ENCODE measurements at places on chromosomes 1 and 21.

DNA sequence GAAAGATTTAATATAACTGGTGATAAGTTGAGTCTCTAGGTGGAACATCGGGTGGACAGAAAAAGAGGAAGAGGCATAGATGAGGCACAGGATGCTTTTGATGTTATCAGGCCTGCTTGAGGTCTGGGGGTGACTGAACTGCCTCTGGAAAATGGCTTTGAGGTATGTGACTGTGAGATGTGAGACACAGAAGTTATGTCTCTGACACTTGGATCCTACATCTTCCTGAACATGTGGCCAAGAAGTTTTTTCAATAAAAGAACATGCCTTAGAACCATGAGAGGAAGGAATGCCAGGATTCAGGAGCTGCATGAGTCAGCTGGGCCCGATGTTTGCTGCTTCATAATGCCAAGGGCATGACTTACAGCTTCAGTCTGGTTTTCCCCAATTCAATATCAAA, 11.5 kb upstream of the AIM2 start:
- DNase-seq = no peak

DNA sequence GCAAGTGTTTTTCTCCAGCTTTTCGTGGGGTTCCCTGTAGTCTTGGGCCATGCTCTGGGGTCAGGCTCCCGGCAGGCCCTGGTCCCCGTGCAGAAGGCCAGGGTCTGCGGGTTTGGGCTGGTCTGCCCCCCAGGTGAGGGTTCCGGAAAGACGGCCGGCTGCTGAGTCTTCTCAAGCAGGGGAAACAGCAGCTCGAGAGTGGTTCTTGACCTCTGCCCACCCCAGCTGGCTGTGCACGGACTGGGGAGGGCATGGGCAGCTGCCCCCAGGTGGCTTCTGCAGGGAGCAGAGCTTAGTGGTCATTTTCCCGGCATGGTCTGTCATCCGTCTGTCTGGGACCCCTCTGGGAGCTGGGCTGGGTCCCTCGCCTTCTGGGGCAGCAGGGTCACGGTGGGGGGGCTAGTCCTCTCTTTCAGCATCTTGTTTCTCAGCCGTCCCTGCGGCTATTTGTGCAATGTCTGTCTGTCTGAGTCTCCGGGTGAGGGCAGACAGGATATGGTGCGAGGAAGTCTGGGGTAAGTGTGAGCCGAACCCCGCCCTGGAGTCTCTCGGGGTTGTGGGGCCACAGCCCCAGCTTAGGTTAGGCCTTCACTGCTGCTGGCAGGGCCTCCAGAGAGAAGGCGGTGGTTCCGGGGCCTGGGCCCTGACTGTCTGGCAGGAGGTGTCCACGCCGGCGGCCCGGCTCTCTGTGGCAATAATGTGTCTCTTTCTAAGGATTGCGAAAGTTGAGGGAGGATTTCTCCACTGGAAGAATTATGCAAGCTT, 6.1 kb downstream of the SKI start:
- DNase-seq = no peak

- no peak for DNase-seq
These were observed 110.1 kb downstream of the HMGB4 start for GRCh38 chr1:33973799-33974545.

GRCh38 chr1:238677567-238677966, 708.8 kb upstream of the CHRM3 start:
- DNase-seq = no peak

DNA sequence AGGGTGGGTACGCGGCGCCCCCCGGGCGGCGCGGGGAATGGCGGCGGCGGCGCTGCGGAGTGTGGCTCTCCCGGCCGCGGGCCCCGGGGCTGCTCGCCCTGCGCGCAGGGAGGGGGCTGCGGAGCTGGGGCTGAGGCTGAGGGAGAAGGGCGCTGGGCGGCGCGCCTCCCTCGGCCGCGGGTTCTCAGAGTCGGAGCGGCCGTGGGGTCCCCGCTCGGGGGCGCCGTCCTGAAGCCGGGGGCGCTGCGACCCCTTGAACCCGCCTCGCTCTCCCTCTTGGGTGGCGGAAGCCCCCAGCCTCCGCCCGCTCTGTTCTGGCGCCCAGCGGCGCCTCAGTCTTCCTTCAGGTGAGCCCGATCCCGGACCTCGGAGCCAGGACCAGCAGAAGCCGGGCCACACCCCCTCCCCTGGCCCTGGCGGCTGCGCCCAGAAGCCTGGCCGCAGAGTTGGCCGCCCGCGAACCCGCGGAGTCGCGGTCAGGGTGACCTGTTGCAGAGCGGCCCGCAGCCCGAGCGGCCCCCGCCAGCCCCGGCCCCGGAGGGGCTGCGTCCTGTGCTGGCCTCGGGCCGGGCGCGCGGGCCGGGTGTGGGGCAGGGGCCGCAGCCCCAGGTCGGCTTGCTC, 532 bp downstream of the RALGPS2 start:
- DNase-seq = no peak

DNA sequence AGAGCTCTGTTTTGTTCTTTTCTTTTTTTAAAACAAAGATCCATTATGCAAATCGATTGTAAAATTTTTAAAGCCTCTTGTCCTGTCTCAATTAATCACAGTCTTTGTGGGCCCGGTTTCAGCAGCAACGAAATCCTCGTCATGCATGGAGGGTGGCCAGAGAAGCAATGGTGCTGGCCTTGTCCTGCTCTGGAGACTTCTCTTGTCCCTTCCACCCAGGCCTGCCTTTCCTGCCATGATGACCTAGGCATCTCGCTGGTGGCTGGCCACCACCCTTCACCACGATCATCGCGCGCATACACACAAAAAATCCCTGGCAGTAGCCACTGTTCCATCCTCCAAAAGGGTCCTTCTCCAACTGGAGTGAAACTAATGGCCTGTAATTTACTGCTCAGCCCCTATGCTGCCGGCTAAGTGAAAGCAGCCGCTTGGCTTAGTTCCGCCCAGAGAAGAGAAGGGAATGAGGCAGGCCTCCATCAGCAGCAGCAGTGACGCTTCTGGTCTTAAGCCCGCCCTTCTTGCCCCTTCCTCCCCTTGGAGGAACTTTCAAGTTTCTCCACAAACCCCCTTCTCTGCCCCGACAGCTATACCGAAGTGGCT, 309.5 kb downstream of the NPHP4 start:
- DNase-seq = no peak

DNA sequence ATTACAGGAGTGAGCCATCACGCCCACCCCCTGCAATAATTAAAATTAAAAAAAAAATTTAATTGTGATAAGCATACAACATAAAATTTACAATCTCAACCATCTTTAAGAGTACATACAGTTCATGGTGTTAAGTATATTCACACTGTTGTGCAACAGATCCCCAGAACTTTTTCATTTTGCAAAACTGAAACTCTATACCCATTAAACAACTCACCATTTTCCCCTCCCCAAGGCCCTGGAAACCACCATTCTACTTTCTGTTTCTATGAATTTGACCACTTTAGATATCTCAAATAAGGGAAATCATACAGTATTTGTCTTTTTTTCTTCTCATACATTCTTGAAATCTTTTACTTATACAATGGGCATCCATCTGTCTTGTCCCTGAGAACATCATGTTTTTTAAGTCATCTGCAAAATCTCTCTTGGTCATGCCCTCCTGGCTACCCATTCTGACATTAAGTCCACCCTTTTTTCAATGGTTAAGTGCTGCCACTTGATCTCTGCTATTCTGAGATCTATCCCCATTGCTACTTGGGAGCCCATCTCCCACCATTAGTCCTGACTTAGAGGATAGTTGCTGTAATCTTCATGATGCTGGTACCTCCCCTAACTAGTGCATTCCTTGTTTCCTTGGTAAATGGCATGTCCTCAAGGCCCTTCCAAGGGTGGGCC, 39.4 kb upstream of the ZFYVE9 start:
- DNase-seq = no peak

DNA sequence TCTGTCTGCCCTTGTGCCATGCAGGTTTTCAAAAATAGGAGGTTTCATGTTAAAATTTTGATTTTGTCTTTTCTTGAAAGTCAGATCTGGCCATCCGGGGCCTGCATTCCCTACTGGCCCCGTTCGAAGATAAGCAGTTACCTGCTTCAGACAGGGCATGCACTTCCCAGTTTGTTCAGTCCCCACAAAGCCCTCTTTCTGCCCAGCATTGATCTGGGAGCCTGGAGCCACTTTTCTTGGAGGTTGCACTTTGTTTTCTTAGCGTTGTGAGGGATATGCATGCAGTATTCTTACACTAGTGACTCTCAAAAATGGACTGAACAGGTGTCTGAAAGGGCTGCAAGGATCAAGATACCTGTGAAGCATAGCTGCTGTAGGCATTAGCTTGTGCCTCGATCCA, 11.5 kb downstream of the MOV10 start:
- no peak for DNase-seq

DNA sequence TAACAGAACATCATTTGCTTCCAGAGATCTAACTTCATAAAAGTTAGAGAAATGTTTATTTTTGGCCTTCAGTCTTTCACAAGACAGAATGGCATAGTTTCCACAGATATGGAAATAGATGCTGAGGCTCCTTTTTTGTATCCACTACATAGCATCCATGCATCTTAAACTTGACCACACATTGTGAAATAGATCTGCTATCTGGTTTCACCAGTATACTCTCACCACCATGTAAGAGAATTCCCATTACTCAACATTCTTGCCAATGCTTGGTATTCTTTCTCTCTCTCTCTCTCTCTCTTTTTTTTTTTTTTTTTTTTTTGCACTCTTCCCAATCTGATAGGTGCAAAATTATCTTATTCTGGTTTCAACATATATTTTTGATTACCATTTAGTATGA, 52.1 kb upstream of the PRMT6 start:
- no peak for DNase-seq

DNA sequence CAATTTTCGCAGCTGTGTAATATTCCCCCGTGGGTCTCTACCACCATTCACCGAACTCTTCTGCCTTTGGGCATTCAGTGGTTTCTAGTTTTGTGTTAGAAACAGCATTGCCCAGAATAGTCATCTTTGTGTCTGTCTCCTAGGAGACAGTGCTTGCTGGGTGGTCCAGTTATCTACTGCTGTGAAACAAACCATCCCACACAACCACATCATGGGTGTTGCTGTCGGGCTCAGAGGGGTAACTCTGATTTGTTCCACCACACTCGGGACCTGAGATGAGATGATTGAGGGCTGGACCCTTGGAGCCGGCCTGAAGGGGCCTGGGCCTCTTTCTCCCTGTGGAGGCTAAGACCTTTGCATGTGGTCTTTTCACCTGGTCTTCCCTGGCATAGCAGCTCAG, 427.2 kb upstream of the VAMP3 start:
- DNase-seq = no peak
